ENCODE measurements at places on chromosomes 5 and 9.
A peak's percentile ranks its signal among the peaks of the same experiment; 100 is the strongest.

DNA sequence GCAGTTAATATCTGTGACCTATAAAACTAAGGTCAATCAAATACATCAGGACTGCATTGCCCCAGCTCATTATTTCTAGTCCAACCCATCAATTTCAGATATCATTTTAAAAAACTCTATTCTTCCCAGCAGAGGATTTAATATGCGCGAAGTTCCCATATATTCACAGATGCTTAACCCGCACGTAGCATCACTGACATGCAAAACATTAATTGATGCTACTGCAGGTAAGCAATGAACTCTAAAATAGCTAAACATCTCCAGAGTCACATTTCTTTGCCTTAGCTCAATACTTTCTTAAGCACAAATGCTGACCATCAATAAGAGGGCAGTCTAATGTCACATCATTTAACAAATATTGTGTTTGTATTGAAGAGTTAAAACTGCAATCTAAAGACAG is 586.6 kb upstream of the CDH18 start:
- DNase-seq, result no peak

- DNase-seq, result no peak
Observed at GRCh38 chr9:2341956-2342355, 279.6 kb upstream of the VLDLR start.

DNA sequence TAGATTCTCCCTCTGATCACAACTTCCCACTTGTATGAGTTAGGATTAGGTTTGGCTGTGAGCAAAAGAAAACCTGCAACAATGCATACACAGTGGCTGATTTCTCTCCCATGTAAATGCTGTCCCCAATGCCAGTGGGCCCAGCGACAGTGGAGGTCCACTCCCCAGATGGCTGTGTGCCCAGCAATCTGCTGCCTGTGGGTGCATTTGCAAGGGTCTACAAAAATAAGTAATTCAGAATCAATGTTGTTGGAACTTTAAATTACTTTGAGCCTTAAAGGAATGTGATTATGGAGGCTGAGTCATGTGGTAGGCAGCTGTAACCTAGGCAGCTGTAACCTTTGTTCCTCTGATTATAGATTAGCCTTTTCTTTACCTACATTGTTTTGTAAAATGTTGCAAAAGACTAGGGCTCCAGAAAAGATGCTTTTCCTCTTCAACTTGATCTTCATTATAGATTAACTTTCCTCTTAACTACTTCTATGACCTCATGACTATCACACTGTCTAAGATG is 14.2 kb upstream of the MXD3 start:
- no peak for DNase-seq

DNA sequence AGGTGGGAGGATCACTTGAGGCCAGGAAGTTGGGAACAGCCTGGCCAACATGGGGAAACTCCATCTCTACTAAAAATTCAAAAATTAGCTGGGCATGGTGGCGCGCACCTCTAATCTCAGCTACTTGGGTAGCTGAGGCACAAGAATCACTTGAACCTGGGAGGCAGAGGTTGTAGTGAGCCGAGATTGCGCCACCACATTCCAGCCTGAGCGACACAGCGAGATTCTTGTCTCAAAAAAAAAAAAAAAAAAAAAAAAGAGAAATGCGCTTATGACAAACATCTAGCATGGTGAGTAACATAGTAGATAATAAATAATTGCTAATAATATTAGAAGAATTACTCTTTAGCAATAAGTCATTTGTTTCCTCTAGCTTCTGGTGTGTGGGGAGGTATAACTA is 25.9 kb downstream of the RUSC2 start:
- DNase-seq, result peak; percentile 59

- DNase-seq, result no peak
Observed at GRCh38 chr9:101579711-101580545, 14.8 kb downstream of the PPP3R2 start.

- DNase-seq, result peak; percentile 72
Observed at GRCh38 chr9:107712390-107712789, 222.8 kb upstream of the KLF4 start.

GRCh38 chr5:168382421-168382820 is 91.0 kb downstream of the WWC1 start:
- DNase-seq, result no peak

GRCh38 chr5:136109453-136110135 is 23.1 kb upstream of the SMAD5 start:
- DNase-seq, result no peak

GRCh38 chr9:121725008-121725775 is 73.8 kb downstream of the DAB2IP start:
- peak; percentile 97 for DNase-seq

DNA sequence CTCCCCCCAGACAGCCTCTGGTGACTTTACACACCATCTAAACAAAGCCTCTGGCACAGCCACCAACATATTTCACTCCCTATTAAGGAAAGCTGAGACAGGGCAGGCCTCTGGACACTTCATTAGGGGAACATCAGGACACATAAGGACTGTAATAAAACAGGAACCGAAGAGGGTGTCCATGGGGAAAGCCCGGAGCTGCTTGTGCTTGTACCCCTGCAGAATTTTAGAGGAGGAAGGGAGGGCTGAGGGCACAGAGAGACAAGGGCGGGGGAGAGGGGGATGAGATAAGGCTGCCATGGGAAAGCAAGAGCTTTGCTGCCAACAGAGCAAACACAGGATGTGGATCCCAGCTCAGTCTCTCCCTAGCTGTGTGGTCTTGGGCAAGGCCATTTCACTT is 138.4 kb downstream of the ASTN2 start:
- DNase-seq, result no peak

DNA sequence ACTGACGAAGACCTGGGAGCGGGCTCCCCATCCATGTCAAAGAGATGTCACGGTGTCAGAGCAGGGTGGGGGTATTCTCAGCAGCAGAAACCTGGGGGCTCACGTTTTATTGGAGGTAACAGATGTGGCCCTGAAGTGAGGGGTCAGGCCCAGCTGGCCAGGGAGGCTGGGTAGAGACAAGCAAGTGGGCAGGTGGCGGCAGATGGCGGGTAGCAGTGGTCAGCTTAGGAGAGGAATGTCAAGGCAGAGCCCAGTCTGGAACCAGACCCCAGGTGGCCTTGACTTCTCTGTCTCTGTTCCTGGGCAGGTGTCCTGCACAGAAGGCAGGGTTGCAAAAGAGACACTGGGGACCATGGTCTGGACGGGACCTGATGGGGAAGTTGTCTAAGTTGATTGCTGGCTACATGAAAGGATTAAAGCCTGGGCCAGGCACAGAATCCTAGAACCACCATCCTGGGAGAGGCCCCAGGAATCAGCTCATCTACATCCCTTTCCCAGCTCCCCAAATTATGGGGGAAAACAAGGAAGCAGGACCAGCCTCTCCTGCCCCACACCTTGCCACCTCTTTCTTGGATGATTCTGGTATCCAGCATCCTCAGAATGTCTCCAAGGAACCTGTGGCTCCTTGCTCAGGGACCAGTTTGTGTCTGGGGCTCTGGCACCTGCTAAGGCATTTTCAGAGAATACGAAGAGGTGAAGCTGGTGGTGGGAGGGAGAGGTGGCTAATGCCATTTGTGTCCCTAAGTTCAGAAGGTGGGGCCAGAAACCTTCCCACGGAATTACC is 72.5 kb downstream of the AMBP start:
- no peak for DNase-seq

- DNase-seq, result peak; percentile 12
Observed at GRCh38 chr9:122904466-122904822, 715 bp downstream of the RC3H2 start.

DNA sequence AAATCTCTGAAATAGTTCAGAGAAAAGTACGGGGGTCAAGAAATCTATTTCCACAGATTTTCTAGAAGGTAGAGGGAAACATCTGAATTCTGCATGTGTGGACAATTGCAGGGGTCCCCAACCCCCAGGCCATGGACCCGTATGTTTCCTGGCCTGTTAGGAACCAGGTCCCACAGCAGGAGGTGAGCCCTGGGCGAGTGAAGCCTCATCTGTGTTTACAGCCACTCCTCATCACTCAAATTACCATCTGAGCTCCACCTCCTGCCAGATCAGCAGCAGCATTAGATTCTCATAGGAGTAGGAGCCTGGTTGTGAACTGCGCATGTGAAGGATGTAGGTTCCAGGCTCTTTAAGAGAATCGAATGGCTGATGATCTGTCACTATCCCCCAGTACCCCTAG is 200.5 kb upstream of the EDIL3 start:
- DNase-seq, result no peak

DNA sequence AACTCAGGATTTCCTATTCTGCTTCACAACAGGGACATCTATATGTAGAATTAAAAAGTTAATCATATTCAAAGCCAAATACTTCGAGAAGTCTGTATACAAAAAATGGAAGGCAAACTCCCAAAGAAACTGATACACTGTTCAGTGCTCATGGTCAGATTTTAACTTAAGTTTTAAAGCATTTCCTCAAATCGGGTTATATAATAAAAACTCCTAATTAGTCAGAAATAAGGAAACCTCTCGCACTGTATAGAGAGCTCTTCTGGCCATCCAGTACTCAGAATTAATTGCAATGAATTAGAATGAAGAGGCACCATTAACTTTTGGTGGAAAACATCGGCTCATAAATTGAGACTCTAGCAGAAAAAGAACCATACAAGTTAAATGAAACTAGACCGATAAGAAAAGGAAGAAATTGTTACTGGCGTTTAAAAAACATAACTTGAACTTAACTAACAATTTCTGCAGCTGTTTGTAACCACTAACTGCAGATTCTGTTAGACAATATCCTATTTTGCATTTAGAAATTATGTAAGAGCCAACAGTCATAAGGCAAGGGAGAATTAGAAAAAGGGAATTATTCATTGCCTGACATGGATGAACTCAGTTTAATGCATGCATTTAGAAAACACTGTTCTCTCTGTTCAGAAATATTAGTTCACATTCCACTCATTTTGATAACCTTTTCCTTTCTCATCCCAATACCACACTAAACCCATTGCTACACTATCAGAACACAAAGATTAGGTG is 96.6 kb downstream of the FNBP1 start:
- no peak for DNase-seq

Measured in fibroblast of skin of right biceps (primary cell).